Caco-2 (cell line): ENCODE measurements at places on chromosomes 11 and 22. TPM values are rescaled to one million over a fixed set of nuclear protein-coding genes. Genes with fewer than 3 reads are reported as not detected.

DNA sequence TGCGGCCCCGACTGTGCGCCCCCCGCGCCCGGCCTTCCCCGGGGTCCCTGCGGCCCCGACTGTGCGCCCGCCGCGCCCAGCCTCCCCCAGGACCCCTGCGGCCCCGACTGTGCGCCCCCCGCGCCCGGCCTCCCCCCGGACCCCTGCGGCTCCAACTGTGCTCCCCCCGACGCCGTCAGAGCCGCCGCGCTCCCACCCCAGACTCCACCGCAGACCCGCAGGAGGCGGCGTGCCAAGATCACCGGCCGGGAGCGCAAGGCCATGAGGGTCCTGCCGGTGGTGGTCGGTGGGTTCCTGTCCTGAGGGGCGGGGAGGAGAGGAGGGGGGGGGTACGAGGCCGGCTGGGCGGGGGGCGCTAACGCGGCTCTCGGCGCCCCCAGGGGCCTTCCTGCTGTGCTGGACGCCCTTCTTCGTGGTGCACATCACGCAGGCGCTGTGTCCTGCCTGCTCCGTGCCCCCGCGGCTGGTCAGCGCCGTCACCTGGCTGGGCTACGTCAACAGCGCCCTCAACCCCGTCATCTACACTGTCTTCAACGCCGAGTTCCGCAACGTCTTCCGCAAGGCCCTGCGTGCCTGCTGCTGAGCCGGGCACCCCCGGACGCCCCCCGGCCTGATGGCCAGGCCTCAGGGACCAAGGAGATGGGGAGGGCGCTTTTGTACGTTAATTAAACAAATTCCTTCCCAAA lies 3.1 kb downstream of the DRD4 start:
- H3K4me3 ChIP-seq: no peak overlapping the region
- H3K36me3 ChIP-seq: no peaks in the 10 kb centered on the region; the same call in 1 of the 2 replicates
- no peak overlapping the region for H3K27ac ChIP-seq
- no peaks in the 10 kb centered on the region for H3K4me1 ChIP-seq
- DNase-seq: no peak

GRCh38 chr11:118240999-118241763 lies 11.0 kb downstream of the MPZL3 start:
- H3K4me3 ChIP-seq: no peak overlapping the region
- H3K36me3 ChIP-seq: no peaks in the 10 kb centered on the region; the same call in 1 of the 2 replicates
- peak; percentile 71 for DNase-seq
- H3K27ac ChIP-seq: peak overlapping the region; percentile 82

DNA sequence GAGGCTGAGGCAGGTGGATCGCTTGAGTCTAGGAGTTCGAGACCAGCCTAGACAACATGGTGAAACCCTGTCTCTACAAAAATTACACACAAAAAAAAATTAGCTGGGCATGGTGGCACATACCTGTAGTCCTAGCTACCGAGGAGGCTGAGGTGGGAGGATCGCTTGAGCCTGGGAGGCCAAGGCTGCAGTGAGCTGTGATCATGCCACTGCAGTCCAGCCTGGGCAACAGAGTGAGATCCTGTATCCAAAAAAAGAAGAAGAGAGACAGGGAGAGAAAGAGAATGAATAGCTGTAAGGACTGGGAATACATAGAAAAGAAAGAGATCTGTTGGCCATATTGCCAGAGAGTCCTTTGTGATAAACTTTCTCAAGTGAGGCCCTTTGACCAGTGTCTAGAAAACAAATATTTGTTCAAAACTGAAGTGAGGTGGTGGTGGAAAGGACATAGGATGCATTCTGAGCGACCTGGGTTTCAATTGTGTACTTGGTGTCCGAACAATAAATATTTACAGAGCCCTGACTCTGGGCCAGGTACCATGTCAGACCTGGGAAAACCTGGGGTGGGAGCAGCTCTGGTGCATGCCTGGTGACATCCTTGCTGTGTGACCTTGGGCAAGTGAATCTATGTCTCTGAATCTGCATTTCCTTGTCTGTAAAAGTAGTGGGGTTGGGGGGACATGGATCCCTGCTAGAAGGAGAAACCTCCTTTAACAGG lies 89.6 kb upstream of the CRYBB3 start:
- H3K4me3 ChIP-seq: peak overlapping the region; percentile 62
- no peaks in the 10 kb centered on the region for H3K27me3 ChIP-seq
- H3K4me1 ChIP-seq: peaks cover 15% of the 10 kb centered on the region; the same call in 1 of the 2 replicates
- peak; percentile 30 for DNase-seq
- H3K27ac ChIP-seq: peak overlapping the region; percentile 96

GRCh38 chr11:114984611-114985163 lies 306.4 kb downstream of the NXPE2 start:
- no peak overlapping the region for H3K4me3 ChIP-seq
- no peak for DNase-seq
- H3K27me3 ChIP-seq: no peaks in the 10 kb centered on the region
- H3K27ac ChIP-seq: no peak overlapping the region

- H3K27me3 ChIP-seq: no peaks in the 10 kb centered on the region
- peaks cover 3% of the 10 kb centered on the region for H3K36me3 ChIP-seq
- no peak overlapping the region for H3K4me3 ChIP-seq
- no peak for DNase-seq
- no peak overlapping the region for H3K27ac ChIP-seq
Measured at GRCh38 chr22:23823331-23823791, 15.4 kb downstream of the DERL3 start.

The OTOG gene
- total RNA-seq: 0.95 and 2.5 TPM in 2 replicates

The PLXNB2 gene
- 260 and 262 TPM in 2 replicates for total RNA-seq
